ENCODE measurements at places on chromosomes 11 and 22.

DNA sequence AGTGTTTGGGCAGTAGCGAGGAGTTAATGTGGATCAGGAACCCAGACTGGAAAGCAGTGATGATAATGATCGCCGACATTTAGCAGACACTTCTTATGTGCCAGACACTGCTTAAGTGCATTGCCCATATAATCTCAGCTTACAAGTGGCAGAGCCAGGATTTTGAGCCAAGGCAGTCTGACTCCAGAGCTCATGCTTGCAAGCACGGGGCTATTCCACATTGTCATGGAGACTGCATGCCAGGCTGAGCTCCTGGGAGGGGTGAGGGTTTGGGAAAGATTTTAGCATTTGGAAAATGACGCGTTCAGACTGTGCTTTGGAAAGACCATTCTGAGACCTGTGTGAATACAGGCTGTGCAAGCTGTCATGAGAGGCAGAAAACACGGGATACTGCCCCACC is 302.7 kb downstream of the DDX10 start:
- DNase-seq, result no peak

- DNase-seq, result no peak
Observed at GRCh38 chr11:130817330-130817944, 98.8 kb downstream of the SNX19 start.

DNA sequence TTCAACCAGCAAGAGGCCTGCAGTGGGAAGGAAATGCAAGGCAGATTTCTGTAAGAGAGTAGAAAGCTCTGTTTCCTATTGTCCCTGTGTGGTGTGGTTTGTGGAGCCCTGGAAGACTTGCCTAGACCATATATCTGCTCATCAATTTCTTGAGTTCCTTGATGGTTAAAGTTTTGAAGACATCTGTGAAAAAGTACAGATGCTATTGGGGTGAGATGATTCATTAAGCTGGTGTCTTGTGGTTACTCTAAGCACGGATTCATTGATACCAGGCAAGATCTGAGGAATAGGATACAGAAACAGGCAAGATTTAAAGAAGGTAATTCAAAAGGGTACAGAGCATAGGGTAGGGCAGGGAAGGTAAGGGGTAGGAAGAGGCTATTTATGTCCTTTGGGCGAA is 275.8 kb upstream of the SESN3 start:
- no peak for DNase-seq

- DNase-seq, result no peak
Observed at GRCh38 chr11:126680131-126680530, 320.4 kb downstream of the KIRREL3 start.

DNA sequence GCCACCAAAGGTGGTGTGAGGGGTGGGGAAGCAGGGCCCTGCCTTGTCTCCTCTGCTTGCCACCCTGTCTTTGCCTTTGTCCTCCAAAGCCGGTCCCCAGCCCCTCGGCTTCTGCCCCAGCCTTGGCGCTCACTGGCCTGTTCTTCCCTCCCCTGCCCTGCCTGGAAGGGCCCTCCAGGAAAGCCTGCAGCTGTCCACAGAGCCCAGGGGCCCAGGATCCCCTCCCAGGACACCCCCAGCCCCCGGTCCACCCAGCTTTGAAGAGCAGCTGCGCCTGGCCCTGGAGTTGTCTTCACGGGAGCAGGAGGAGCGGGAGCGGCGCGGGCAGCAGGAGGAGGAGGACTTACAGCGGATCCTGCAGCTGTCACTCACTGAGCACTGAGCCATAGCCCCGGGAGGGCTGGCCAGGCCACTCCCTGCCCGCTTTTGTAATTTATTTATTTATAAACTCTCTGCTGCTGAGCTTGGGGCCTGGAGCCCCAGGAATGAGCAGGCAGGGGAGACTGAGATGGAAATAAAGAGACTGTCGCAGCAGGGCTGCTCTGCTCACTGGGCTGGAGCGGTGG is 1.3 kb upstream of the SSH3 start:
- no peak for DNase-seq

GRCh38 chr11:132717824-132718223 is 814.5 kb downstream of the OPCML start:
- no peak for DNase-seq

- DNase-seq, result no peak
Observed at GRCh38 chr11:11709447-11710239, 87.8 kb upstream of the GALNT18 start.

GRCh38 chr11:12303421-12304149 is 73.8 kb upstream of the PARVA start:
- no peak for DNase-seq

DNA sequence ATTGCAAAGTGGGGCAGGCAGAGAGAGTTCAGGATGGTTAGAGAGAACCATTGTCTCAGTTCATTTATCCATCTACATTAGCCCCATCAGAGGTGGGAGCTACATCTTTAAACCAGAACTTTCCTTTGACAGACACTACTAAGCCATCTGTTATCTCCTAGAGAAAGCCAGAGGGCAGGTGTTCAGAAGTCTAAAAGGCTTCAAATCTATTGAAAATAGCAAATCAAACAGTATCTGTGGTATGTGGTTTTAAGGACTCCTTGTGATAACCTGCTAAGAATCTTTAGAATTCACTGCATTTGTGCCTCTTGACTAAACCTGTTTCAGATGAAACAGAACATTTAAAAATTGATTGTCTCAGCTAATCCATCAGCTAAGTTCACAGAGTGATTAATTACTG is 43.9 kb upstream of the PARVG start:
- DNase-seq, result no peak

- DNase-seq, result no peak
Observed at GRCh38 chr11:79447038-79447786, 6.4 kb upstream of the TENM4 start.

DNA sequence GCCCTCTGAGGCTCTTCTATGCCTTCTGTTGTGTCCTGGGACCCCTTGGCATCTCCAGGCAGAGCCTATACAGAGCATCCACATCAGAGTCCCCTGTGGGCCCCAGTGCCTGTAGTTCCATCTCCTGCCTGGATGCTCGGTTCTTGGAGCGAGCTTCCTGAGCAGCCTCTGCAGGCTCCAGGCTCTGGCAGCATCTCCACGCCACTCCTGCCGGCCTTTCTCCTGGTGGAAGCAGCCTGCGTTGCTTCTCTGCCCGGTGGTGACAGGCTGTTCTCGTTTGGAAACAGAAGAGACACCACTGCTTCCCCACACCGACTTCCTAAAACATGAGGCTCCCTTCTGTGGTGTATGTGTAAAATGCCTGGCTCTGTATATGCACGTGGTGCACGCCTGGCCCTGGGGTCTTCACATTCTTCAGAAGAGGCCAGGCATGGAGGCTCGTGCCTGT is 52.8 kb downstream of the BCR start:
- no peak for DNase-seq

- no peak for DNase-seq
Observed at GRCh38 chr11:115965767-115966504, 461.7 kb upstream of the CADM1 start.

- no peak for DNase-seq
Observed at GRCh38 chr11:117467770-117468169, 140.1 kb downstream of the CEP164 start.

DNA sequence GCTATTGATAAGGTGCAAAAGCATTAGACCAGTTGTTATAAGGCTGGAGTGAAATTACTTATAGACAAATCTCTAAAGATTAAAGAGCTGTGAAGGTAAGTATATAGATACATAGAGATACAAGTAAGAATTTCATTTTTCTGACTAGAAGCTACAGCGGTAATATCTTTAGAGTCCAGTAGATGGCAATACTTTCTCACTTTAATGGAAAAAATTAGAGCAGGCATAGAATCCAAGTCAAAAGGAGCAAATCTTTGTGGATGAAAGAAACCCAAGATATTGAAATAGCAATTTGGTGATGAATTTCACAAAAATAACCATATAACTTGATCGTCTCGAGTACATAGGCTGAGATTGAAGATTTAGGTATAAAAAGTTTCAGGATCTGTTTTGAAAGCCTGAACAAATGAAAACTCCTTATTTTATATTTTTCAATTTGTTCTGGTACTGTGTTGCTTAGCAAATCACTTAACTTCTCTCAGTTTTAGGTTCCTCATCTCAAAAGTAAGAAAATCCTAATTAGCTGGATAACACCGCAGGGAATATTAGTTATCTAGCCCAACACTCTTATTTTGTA is 81.9 kb downstream of the UVRAG start:
- DNase-seq, result no peak
